ENCODE measurements at places on chromosomes 11 and 22.
A peak's percentile ranks its signal among the peaks of the same experiment; 100 is the strongest.

DNA sequence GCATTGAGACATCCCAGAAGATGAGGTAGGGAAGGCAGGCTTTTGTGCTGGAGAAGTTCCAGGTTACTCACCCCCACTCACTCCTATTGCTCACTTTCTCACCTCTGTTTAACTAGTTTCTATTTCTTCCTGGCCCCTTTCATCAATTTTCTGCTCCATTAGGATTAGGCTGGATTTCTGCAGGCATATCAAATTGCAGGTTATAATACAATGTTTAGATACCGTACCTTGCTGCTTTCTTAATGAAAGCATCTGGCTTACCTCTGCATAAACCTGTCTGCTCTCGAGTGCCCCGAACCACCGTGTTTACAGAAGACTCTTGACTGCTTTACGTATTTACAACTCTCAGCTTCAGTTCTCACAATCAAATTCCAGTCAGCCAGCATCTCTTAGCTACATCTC is 173.7 kb downstream of the ADAMTS15 start:
- no peak for DNase-seq

DNA sequence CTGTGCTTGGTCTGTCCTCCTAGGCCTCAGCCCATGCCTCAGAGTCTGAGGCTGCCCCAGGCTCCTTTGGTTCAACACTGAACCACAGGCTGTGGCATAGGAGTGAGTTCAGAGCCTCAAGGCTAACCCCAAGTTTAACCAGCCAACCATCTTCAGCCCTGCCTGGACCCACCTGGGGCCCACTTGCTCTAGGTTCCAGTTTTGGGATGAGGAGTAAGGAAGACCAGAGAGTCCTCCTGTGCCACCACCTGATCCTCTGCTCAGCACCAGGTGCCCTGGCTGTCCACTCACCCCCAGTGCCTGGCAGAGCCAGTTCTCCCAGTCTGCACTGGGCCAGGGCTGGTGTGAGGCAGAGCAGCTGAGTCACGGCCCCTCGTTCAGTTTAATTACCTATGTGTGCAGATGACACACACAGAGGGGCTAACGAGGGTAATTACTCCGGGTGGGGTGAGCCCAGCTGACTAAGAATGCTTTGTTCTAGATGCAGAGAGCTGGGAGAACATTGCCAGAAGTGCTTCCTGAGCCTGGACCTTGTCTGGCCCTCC is 12.0 kb upstream of the TMPRSS13 start:
- no peak for DNase-seq

- DNase-seq: no peak
Observed at GRCh38 chr22:42365942-42366695, 66.1 kb downstream of the NFAM1 start.

GRCh38 chr22:48197189-48197690 is 1434.8 kb downstream of the TBC1D22A start:
- no peak for DNase-seq

DNA sequence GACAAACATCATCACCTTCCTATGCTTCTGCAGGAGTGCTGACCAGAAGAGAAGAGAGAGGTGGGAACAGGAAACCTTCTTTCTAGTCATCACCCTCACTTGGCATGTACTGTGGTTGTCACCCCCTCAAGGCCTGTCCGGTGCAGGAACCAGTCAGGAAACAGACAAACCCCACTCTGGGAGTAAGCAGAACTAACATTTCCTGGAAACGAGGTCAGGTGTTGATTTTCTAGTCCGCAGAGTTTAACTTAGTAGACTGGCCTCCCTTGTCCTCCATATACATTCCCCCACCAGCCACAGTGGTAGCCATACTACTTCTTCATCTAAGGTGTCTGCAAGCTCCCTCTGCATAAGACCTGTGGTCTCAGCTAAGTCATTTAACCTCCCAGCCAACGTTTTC is 80.7 kb upstream of the NCAM1 start:
- DNase-seq: no peak

DNA sequence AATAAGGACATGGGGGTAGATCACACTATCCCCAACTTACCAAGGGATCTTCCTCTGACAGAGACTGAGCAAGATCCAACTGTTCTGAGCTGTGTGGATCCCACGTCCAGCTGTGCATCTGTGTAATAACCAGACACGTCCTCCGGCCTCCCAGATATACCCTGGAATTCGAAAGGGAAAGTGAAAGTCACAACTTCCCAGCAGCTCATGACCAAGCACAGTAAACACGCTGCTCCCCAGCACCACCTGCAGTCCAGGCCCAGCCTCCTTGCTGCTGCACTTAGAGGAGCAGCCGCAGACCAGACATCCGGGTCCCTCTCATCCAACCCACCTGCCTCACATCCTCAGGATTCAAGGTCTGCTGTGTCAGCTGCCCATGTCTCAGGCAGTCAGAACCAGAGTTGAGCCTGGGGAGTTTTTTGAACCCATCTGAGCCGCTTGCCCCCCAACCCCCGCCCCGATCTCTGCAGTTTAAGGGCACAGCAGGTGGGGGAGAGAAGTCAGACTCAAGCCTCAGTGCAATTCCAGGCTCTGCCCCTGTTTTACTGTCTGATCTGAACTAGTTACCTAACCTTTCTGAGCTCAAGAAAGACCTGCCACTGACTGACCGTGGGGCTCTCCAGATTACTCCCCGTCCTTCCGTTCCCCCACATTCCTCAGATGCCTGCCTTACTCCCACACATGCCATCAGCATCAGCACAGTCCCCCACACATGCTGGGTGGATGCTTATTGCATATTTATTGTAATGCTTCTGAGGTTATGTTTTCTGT is at the start of gene APOL2:
APOL2 (minus strand) TSS at position 127 of the 771 bp plus-strand sequence. CDS start 6,365 bp downstream, outside the sequence.
- DNase-seq: peak; percentile 70

GRCh38 chr11:33362051-33362910 is 105.1 kb downstream of the HIPK3 start:
- no peak for DNase-seq

DNA sequence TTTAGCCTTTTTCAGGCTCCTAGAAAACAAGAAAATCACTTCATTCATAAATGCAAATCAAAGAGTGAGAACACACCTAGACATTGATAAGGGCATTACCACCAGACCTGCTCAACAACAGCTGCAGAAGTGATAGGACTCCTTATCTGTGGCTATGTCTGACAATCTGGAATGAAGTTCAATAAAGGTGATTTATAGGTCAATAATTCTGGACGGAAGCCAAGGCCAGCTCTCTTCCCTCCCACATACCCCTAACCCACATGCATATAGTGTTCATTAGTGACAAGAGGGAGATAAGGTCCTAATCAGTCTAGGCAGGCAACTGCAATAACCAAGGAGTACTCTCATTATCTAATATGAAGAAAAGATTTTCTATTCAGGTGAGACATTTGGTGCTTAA is 111.3 kb downstream of the ETS1 start:
- no peak for DNase-seq
